Mucosa of gallbladder (tissue), 1 donor: ENCODE measurements at places on chromosomes 7 and 10. TPM values are rescaled to one million over a fixed set of nuclear protein-coding genes. Genes with fewer than 3 reads are reported as not detected.

GRCh38 chr7:831596-832166 is 595 bp upstream of the SUN1 start:
- DNase-seq: no peak

GRCh38 chr7:23514755-23515154 is 17.0 kb downstream of the TRA2A start:
- no peak for DNase-seq

GRCh38 chr7:36966636-36967035 is 242.3 kb upstream of the AOAH start:
- no peak for DNase-seq

DNA sequence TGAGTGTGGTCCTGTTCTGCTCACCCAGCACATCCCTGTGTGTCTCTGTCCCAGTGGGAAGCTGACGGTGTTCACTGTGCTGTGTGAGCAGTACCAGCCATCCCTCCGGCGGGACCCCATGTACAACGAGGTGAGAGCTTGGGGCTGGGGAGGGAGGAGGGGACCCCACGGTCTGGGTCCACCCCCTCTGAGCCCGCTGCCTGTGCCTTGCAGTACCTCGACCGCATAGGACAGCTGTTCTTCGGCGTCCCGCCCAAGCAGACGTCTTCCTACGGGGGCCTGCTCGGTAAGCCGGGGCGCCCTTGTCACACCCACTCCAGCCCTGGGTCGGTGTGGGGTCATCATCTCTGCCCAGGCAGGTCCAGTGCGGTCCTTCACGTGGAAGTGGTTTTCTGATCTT is 17.3 kb downstream of the GET4 start:
- no peak for DNase-seq

DNA sequence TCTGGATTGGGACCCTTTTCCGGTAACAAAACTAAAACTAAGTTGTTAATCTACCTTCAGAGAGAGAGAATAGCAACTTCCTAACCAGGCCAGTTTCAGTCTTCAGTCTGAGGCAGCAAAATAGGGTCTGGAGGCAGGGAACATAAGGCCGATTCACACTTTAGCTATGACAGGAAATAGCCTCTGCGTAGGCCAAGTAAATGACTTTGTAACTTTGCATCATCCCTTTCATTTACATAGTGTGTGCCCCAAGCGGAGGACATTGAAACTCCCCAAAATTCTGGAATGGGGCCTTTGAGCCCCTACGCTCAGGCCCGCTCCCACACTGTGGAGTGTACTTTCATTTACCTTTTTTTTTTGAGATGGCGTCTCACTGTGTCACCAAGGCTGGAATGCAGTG is 1.7 kb upstream of the UPP1 start:
- DNase-seq: no peak

- DNase-seq: no peak
These were observed 3.6 kb downstream of the YWHAG start for GRCh38 chr7:76354981-76355730.

DNA sequence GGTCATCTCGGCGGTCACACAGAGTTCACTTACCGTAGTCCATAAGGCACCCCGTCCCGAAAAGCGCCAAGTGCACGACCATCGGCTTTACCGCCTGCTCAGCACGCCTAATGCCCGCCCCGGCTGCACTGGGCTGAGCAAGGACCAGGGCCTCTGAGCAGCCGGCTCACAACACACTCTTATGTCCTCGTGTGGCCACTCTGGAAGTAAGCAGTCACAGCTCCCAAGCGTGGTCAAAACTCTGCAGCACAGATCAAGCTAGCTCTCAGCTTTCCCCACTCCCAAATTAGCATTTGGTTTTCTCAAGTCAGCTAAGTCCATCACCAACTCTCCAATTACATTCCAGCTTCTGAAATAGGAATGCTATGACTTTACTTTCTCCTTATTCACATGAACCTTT is 57.7 kb downstream of the MAD1L1 start:
- DNase-seq: no peak

GRCh38 chr7:106862317-106863089 is 2.6 kb upstream of the PIK3CG start:
- DNase-seq: no peak

GRCh38 chr10:122374859-122375678 is 561 bp downstream of the PLEKHA1 start:
- DNase-seq: peak; percentile 38

Gene GRID1
- 6.3 TPM for total RNA-seq

- no peak for DNase-seq
These were observed 5.7 kb downstream of the GIGYF1 start for GRCh38 chr7:100688326-100688860.

DNA sequence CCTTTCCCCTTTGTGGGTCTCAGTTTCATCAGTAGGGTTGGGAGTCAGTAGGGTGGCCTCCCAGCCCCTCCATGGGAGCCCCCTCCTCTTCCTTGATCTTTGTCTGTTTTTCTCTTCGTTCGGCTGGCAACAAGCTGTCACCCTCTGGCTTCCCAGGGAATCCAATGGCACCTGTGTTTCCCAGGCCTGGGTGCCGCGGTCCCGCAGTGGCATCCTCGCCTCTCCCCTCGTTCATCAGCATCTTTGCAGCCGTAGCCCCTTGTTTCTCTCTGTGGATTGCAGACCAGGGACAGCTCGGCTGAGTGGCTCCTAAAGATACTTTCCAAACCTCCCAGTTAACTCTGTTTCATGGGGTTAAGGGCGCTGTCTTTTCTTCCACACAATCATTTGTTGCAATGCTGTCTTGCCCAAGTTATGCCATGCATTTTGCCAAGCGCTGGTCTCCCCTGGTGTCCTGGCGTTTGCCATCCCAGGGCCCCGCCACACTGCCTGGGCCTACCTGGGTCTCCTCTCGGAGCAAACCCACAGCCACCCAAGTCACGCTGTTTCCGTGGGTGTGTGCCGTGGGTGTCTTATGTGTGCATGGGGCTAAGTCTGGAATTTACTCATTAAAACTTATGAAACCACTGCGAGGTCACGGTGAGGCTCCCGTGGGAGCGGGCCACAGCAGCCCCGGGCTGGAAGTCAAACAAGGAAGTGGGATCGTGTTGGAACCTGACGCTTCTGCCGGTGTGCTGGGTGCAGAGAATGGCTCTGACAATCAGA is 189.4 kb upstream of the SHH start:
- no peak for DNase-seq

- DNase-seq: no peak
These were observed 111.0 kb downstream of the EGFR start for GRCh38 chr7:55129541-55130394.

GRCh38 chr10:113967126-113967525 is 76.5 kb upstream of the ADRB1 start:
- DNase-seq: no peak
